ENCODE measurements at places on chromosomes 16 and 17.

DNA sequence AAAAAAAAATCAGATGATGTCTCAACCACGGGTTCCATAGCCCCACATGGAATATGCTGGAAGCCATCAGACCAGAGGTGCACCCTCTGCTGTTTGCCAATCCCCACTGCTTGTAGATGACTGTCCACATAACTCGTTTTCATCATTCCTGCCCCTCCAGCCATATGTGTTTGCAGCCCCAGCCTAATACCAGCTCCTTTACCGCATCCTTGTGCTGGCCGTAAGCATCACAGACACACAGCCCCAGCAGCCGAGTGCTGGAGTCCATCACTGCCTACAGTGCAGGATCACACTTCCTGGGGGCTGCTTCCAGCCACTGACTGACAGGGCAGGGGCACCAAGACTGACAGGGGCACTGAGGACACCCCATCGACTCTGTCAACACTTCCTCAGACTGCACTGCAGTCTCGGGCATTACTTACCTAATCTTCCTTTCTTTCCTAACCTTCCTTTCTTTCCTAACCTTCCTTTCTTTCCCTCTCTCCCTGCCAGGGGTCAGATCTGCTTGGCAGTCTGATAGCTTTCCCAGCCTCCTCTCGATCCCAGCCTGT lies 5.0 kb downstream of the RCVRN start:
- DNase-seq: no peak

DNA sequence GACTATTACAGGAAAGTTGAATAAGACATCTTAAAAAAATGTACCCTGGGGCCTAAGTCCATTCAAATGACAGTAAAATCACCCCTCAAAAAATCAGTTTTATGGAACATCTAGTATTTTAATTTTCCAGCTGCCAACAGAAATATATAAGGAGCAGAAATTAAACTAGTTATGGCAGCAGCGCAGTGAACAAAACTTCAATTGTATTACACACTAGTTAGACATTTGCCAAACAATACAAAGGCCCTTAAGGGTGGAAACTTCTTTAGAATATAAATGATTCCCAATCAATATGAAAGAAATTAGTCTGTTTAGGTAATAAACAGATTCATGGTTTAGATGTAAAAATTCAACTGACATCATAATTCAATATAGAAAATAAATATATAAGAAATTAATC lies 18.1 kb upstream of the RFFL start:
- no peak for DNase-seq

DNA sequence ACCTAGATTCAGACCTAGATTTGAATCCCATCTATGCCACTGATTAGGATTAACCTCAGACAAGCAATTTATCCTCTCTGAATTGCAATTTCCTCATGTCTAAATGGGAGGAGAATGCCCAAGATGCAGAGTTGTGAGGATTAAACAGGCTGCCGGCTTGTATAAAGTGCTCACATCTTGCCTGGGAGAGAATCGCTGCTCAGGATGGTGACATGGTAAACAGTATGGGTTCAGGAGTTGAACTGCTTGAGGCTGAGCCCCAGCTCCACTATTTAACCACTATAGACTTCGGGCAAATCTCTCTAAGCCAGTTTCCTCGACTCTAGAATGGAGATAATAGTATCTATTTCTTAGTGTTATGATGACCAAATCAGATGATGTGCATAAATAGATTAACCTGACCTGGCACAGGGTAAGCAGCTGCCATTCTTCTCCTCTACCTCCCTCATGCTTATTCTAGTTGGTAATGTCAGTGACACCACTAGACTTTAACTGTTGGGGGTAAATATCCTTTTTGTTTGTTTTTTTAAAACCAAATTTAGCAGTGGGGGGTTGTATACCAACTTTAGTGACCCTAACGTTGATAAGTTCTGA lies 732 bp upstream of the RPL27 start:
- DNase-seq: no peak

DNA sequence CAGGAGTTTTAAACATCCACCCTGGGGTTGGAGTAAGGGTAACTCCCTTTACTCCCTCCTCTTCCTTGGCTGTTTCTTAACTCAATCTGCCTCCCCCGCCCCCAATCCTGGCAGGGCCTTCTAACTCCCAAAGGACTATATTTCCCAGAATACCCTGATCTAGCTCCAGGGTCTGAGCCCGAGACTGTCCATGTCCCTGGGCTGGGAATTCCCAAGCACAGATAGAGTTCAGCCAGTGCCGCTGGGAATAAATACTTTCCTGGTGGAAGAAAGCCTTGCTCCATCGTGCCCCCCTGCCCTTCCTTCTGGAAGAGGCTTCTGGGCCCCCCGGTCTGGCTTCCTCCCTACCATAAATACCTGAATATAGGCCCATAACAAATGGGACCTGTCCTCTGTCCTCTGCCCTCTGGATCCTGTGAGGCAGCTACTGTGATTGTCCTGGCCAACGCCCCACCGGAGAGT lies 10.2 kb downstream of the BAHCC1 start:
- DNase-seq: no peak

- no peak for DNase-seq
Observed at GRCh38 chr17:77235370-77235941, 94.7 kb downstream of the SEC14L1 start.

DNA sequence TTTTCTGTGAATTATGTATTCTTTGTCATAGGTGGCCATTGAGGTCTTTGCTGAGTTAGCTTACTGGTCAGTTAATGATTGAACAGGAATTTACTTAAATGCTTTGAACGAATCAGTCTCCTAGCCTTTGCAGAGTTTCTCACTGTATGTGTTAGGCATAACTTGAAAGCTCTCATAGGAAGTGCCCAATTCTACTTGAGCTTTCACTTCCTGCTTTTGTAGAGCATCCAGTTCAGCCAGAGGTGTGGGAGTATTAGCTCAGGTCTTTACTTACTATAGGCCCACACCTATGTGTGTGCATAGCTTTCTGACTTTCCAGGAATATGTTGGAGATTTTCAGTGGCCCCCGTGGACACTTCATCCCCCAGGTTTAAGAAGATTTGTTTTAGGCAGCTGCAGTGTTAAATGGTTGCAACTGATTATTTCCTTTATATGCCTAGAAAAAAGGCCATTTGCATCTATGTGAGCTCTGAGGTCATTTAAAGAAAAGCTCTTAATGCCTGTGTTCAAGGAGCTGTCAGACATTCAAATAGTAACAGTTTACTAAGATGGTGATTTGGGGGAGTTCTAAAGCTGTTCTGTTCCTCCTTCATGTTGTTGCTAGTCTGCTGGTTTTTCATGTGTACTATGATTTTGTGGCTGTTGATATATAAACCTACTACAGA lies 62.3 kb downstream of the PHKB start:
- DNase-seq: no peak

GRCh38 chr16:3702082-3702481 lies 15.2 kb downstream of the TRAP1 start:
- no peak for DNase-seq

- no peak for DNase-seq
Observed at GRCh38 chr16:53219371-53219770, 164.6 kb downstream of the CHD9 start.

- no peak for DNase-seq
Observed at GRCh38 chr16:51637770-51638094, 486.7 kb upstream of the SALL1 start.

- DNase-seq: no peak
Observed at GRCh38 chr16:72179204-72179970, 7.4 kb upstream of the PMFBP1 start.

DNA sequence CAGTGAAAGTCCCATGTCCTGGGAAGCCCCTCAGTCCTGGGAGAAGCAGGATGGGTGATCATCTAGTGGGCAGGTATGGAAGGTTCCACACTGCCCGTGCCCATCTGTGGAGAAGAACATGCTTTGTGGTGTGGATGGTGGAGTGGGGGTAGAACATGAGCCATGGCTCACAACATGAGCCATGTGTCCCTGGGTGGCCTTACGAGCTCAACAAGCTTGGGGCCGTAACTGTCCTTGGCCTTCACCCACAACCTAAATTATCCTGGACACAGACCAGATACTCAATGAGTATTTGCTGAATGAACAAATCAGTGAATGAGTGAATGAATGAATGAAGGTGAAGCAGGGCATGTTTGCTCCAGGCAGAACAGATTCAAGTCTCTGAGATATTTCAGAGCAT lies 13.5 kb downstream of the SOX8 start:
- no peak for DNase-seq

- DNase-seq: no peak
Observed at GRCh38 chr17:17685775-17686291, 4.6 kb downstream of the RAI1 start.

GRCh38 chr17:80779961-80780380 lies 211.7 kb upstream of the CHMP6 start:
- no peak for DNase-seq

DNA sequence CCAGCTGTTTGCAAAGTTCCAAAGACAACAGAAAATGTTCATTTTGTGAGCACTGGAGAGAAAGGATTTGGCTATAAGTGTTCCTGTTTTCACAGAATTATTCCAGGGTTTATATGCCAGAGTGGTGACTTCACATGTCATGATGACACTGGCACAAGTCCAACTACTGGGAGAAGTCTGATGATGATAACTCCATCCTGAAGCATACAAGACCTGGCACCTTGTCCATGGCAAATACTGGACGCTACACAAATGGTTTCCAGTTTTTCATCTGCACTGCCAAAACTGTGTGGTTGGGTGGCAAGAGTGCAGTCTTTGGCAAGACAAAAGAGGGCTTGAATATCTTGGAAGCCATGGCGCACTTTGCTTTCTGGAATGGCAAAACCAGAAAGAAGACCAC lies 385.0 kb downstream of the CDH11 start:
- DNase-seq: no peak

GRCh38 chr17:28227316-28228108 lies 91.5 kb upstream of the TMEM97 start:
- DNase-seq: no peak

- DNase-seq: no peak
Observed at GRCh38 chr16:54633943-54634362, 296.7 kb upstream of the IRX5 start.

DNA sequence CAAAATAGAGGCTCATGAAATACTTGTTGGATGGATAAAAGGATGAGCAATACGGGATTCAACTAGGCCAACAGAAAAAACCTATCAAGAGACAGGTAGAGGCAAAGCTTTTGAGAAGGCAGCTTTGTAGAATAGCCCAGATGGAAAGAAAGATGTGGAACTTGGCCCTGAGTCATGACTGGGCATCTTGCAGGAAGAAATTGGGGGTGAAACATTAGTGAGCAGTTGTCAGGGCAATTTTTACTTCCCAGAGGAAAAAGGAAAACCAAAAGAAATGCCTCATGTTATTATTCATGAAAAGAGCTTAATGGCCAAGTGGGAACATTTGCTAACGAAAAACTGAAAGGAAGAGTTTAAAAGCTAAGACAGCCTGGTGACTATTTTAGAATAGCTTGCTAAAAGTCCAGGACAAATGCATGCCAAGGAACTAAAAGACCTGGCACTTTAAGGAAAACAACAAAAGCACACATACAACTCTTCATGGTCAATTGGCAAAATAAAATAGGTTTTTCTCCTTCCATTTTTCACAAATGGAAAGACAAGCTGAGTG lies 180.1 kb downstream of the HS3ST3A1 start:
- DNase-seq: no peak
